ENCODE measurements at places on chromosomes 1 and 21. TPM values are rescaled to one million over a fixed set of nuclear protein-coding genes. Genes with fewer than 3 reads are reported as not detected.

PIK3C2B gene
- total RNA-seq = 38.5 TPM

TFF1 gene
- total RNA-seq = not detected

TMEM269 gene
- total RNA-seq = not detected

ARHGEF16 gene
- total RNA-seq = 0.32 TPM

SYCP1 gene
- total RNA-seq = not detected

ATP1A4 gene
- total RNA-seq = not detected

RIPK4 gene
- not detected for total RNA-seq

HSPB7 gene
- total RNA-seq = not detected

DCST2 gene
- not detected for total RNA-seq

STIL gene
- total RNA-seq = 6.8 TPM

SLAMF1 gene
- not detected for total RNA-seq

GRIK1 gene
- total RNA-seq = not detected

TAL1 gene
- total RNA-seq = 20.5 TPM

SGIP1 gene
- 49.2 TPM for total RNA-seq

PTGS2 gene
- total RNA-seq = 12.7 TPM

FMO1 gene
- total RNA-seq = not detected

LENEP gene
- total RNA-seq = not detected

FASLG gene
- total RNA-seq = not detected

CELA2B gene
- total RNA-seq = not detected

PSRC1 gene
- 12.3 TPM for total RNA-seq

KIF26B gene
- total RNA-seq = 0.32 TPM

ADAMTS4 gene
- 16.0 TPM for total RNA-seq

TSHB gene
- not detected for total RNA-seq

MYOC gene
- not detected for total RNA-seq

ATP6V1G3 gene
- total RNA-seq = not detected

CD1C gene
- total RNA-seq = not detected

AK5 gene
- total RNA-seq = 97.3 TPM

IRF2BP2 gene
- total RNA-seq = 62.9 TPM

CYP4B1 gene
- total RNA-seq = not detected

KRTAP10-11 gene
- total RNA-seq = not detected

TNNI3K gene
- 0.32 TPM for total RNA-seq

MARCKSL1 gene
- 67.2 TPM for total RNA-seq

SDC3 gene
- 4.5 TPM for total RNA-seq

RUNX3 gene
- not detected for total RNA-seq

Data from epithelial cell of umbilical artery (primary cell).